Right renal pelvis (tissue), 4 donors: ENCODE measurements at places on chromosomes 6 and 20. TPM values are rescaled to one million over a fixed set of nuclear protein-coding genes. Genes with fewer than 3 reads are reported as not detected.

DNA sequence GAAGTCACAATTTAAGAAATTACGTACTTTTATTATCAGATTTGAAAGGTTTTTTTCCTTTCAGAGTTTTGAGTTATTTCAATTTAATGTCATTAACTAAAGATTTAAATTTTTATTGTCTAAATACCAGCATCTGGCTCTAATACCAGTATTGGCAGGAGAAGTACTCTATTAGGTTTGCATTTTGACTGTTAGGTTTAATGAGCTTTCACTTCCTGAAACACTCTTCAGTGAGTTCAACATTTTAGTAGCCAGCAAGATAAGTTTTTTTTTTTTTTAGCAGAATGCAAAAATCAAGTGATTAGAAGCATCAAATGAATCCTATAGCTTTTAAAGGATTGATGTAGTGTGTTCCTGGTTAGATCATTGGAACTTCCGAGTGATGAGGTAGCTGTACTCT, 34.0 kb upstream of the SCGN start:
- no peak for DNase-seq

DNA sequence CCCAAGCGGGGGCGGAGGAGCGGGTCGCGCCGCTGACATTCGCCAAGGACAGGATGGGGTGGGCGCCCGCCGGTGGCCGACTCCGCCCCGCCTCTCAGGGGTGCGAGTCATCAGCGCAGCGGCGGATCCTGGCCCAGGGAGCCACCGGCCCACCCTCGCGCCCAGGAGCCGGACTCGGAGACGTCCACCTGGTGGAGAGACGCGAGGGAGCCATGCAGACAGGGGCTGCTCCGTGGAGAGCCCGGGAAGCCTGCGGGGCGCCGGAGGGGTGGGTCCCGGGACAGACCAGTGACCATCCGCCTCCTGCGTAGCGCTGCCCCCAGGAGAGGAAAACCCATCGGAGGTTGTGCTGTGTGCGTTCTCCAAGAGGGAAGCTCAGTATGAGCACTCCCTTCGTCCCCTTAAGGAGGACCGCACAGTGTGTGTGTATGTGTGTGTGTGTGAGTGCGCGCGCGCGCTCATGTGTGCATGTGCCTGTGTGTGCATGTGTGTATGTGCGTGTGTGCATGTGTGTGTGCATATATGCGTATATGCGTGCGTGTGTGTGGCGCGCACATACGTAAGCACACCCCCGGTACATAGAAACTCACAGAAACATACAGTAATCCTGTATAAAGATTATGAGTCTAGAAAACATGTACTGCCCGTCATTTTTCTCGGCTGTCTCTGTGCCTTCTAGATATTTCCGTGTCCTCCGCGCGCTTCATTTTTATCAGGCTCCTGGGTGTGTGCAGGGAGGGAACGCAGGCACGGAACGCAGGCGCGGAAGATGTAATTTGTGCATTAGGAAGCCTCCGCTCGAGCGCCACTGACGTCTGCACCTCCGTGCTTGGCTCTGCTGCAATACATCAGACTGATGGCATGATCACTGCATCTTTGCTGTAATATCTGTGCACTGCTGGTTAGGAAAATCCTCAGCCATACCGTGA, 158.9 kb downstream of the TBXT start:
- no peak for DNase-seq

GRCh38 chr6:22043284-22043962, 253.4 kb downstream of the PRL start:
- no peak for DNase-seq

GRCh38 chr20:59948212-59948611, 8.0 kb downstream of the FAM217B start:
- no peak for DNase-seq

DNA sequence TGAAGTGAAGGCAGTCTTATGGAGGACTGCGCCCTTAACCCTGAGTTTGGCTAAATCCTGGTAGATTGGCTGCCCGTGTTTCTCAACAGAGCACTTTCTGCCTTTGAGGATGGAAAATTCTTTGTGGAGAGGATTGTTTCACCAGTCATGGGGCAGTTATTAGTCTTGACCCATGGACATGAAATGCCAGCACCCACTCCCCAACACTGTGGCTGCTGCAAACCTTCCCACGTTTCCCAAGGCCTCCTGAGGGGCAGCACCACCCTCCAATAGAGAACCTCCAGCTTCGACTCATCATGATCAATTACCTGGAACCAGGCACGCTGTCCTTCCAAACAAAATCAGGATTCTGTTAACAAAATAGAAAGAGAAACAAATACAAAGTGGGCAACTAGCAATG, 117.8 kb downstream of the PXDC1 start:
- no peak for DNase-seq

DNA sequence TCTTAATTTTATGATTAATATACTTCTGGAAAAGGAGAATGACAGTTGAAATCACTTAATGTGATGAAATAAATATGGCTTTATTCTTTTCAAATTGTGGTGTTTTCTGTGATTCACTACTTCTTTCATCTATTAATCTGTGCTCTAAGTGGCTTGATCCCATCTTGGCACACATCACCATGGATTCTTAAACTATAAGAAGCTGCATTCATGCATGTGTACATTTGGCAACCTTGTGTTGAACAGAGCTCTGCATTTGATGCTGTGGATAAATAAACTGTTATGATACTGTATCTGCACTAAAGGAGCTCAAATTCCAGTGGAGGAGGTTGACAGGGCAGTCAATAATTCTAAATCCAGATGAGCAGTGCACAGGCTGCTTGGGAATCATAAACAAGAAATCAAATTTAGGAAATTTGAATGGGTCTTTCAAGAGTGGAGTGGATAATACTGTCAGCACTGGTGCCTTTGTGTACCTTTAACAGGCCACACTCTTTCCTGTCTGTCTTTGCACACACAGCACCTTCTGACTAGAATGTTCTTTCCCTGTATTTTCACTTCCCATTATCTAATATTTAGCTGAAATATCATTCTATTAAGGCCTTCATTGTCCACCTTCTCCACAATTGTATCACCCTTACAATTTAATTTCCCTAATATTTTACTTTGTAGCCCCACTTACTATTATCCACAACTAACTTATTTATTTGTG, 252.9 kb downstream of the GRM1 start:
- no peak for DNase-seq

GRCh38 chr6:143708889-143709288, 31.1 kb downstream of the PHACTR2 start:
- no peak for DNase-seq

DNA sequence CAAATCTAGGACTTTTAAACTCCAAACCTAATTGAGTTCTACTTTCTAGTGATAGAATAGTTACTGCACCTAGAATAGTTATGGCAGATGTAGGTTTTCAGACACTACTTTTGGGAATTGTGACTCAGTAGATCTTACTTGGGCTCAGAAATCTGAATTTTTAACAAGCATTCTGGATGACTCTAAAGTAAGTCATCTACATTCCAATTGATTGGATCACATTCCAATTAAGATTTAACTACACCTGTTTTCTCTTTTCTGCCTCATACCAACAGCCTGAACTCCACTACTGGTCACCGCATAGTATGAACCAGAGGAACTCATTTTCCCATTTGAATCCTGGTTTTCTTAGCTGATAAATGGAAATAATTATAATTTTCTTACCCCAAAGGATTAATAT, 49.5 kb upstream of the TFAP2D start:
- DNase-seq: no peak

GRCh38 chr6:22071270-22072041, 225.4 kb downstream of the PRL start:
- DNase-seq: peak; percentile 67

GJE1 gene
- polyA plus RNA-seq: not detected

DNA sequence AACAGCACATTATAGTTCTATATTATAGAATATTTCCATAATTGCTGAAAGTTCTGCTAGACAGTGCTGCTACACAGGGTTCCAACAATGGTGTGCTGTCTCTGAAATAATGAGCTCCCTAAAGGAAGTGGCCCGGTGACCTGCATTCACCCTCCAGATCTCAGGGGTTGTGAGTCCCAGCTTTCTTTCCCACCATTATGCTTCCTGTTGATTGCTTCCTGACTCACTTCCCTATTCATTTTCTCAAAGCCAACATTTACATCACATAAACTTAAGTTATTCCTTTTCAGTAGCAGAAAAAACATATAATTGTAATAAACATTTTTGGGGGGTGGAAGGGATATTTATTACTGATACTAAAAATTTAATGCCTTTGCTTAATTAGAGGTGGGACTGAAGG, 12.9 kb upstream of the CCN6 start:
- no peak for DNase-seq

DNA sequence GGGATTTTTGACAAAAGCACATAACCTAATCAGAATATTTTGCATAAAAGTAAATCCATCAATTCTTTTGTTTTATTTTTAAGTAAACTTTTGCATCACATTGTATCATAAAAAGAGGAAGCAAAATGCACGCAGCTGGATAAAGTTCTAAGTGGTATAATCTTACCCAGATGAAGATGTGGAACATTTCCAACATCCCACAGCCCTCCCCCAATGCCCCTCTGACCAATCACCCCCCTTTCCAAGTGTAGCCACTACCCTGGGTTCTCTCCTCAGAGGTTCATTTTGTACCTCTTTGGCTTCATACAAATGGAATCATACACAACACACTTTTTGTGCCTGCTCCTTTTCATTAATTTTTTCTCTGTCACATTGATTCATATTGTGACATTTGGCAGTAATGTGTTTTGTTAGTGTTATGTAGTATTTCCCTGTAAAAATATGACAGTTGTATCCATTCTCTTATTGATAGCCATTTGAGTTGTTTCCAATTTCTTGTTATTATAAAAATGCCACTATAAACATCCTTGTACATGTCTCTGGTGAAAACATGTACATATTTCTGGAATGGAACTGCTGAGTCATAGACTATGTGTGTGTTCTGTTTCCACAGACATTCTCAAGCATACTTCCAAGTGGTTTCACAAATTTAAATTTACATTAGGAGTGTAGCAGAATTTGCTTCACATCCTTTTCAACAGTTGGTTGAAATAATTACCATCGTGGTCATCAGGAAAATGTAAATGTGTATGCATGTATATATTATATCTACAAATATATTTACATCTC, 92.9 kb upstream of the SYNDIG1 start:
- DNase-seq: no peak

AGER gene
- polyA plus RNA-seq: 18.0 TPM
